Left renal cortex interstitium (tissue), 4 donors: ENCODE measurements at places on chromosomes 3 and 15.
A peak's percentile ranks its signal among the peaks of the same experiment; 100 is the strongest.

DNA sequence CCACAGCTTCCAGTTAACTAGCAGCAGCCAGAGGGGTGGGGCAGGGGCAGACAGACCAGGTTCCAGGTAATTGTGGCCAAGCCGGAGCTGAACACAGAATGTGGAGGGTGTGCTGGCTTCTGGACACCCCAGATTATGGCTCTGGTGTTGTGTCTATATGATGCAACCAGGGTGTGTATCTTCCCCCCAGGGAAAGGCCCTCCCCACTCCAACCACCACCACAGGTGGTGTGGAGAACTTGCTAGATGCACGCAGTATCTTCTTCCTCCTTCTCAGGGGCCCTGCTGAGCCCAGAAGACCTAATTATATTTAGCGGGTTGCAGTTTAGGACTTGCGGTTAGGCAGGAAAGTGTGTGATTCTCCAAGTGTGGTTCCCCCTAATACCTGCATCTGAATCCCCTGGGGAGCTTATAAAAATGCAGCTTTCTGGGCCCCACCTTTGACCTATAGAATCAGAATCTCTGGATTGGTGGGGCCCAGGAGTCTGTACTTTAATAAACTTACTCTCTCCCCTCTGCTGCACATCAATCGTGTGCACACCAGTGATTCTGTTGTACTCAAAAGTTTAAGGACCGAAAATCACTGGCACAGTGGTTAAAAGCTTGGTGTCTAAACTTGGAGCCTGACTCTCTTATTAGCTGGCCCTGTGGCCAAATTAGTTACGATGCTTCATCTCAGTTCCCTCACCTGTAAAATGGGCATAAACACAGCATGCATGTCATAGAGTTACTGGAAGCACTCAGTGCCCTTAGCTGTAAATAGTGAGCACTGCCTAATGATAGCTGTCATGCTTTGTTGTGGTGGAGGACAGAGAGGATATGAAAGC lies 379.1 kb upstream of the PROK2 start:
- DNase-seq = no peak

GRCh38 chr15:45182996-45183395 lies 4.8 kb downstream of the SHF start:
- DNase-seq = no peak

DNA sequence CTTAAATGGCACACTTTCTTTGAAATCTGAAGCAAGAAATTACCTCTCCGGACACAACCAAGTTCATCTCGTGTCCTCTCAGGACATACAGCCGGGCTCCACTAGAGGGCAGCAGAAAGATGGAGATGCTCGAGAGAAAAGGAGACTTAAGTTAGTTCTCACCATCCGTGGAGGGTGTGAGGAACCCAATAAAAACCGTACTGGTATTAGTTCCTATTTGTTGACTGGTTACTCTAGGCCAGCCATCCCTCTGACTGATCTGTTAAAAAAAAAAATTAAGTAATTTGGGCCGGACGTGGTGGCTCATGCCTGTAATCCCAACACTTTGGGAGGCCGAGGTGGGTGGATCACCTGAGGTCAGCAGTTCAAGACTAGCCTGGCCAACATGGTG lies 7.9 kb upstream of the CYP11A1 start:
- peak; percentile 74 for DNase-seq

GRCh38 chr3:115423170-115423569 lies 200.1 kb upstream of the GAP43 start:
- DNase-seq = no peak

GRCh38 chr3:46673151-46674030 lies 20.1 kb downstream of the ALS2CL start:
- DNase-seq = no peak
